ENCODE measurements at places on chromosomes 5 and 9. TPM values are rescaled to one million over a fixed set of nuclear protein-coding genes. Genes with fewer than 3 reads are reported as not detected.

DNA sequence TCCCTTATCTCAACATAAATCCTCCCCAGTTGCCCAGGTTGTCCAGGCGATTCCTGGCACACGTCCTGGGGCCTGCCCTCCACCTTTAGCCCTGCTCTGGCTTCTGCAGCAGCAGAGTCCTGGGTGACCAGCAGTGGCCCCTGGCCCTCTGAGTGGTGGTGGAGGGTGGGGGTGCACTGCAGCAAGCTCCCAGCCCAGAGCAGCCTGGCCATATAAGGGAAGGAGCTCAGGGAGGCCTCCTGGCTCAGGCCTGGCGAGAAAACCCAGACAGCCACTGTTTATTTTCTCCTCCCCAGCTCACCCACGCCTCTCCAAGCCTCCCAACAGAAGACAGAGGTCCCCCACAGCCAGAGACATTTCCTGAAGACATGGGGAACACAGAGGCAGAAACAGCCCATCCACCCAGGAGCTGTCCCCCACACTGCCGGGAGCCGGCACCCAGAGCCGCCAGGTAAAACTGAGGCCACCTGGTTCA, 44.7 kb upstream of the IL17B start:
- DNase-seq: no peak

DNA sequence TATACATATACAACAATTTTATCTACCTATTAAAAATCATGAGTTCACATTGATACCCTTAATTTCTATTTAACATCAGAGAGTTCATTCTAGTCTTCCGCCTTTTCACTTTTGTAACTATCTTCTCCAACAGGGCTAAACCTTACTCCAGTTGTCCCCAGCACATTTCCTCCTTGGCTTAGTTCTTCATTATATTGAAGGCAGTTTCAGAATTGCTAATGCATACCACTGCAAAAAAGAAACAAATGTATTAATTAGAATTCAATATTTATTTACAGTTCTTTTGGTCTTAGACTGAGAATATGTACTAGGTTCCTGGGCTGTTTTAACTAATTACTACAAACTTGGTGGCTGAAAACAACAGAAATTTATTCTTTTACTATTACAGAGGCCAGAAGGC, 132.5 kb downstream of the WDR70 start:
- no peak for DNase-seq

GRCh38 chr5:10679336-10679988, 81.6 kb downstream of the DAP start:
- DNase-seq: no peak

- DNase-seq: no peak
Observed at GRCh38 chr5:80608731-80609130, 38.7 kb upstream of the ANKRD34B start.

DNA sequence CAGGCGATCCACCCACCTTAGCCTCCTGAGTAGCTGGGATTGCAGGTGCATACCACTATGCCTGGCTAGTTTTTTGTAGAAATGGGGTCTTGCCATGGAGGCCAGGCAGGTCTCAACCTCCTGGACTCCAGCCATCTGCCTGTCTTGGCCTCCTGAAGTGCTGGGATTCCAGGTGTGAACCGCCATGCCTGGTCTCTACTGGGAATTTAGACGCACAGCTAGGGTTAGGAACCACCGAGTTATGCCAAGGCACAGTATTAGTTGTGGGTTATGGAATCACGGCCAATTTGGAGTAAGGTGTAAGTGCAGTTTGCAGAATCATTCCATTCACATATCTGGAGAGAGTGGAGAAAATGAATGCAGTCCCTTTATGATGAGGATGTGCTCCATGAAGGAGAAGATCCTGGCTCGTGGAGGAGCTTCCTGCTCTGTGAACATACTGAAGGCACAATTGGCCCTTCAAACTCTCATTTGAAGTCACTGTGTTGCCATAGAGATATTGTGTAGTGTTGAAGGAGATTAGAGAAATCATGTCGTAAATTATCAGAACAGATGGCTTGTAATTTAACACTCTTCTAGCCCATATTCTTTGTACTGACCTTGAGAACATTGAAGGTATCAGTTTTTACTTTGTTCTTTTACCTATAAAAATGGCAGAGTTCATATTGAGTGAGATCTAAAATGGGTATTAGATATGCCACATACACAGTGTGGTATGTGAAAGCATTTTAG, 18.8 kb downstream of the TRIO start:
- DNase-seq: no peak

DNA sequence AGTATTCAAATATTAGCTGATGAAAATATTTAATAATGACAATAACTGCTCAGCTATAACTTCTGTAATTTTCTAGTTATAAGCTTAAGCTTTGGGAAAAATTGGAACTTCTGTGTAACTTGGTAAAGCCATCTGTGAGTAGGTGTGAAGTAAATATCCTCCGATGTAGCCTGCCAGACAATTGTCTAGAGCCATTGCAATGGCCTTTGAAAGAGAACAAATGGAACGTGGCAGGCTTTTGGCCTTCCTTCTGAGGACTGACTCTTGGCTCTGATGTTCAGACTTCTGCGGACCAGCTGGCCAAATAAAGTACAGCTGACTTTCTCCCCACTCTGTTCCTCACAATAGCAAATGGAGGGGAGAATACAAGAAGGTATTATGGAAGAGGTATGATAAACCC, 203.4 kb upstream of the NMUR2 start:
- DNase-seq: no peak

- no peak for DNase-seq
Observed at GRCh38 chr5:150219142-150219541, 29.3 kb downstream of the SLC6A7 start.

- no peak for DNase-seq
Observed at GRCh38 chr9:135703726-135704125, 1.7 kb downstream of the KCNT1 start.

DNA sequence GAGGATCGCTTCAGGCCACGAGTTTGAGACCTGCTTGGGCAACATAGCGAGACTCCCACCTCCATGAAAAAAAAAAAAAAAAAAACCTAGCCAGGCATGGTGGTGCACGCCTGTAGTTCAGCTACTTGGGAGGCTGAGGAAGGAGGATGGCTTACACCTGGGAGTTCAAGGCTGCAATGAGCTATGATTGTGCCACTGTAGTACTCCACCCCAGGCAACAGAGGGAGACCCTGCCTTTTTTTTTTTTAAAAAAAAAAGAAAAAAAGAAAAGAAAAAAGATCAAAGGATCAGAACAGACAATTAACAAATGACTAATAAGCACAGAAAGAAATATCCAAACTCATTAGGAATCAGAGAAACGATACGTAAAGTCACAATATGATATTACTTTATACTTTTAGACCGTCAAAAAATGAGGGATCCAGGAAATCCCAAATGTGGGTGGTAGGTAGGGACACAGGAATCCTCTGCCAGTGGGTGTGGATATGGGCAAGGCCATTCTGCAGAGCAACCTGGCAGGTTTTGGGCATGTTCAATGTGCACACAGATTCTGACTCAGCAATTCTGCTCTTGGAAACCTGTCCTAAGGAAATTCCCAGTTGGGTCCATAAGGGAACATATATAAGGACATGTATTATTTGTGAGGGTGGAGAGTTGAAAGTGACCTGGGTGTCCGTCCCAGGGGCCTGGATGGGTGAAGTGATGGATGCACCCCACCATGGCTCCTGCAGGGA, 144.7 kb upstream of the TBC1D2 start:
- DNase-seq: no peak

- no peak for DNase-seq
Observed at GRCh38 chr9:4793459-4794395, 983 bp downstream of the RCL1 start.

DNA sequence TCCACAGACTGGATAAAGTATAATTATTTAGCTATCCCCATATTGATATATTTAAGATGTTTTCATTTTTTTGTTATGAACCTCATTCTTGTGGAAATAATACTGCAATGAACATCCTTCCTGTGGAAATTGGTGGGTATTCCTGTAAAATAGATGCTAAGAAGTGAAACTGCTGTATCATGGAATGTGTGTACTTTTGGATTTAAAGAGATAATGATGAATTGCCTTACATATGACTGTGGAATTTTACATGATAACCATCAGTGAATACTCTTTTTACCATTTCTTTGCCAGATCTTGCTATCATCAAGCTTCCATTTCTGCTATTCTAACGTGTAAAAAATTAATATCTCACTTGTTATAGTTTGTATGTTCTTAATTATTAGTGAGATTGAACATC, 847.9 kb downstream of the EFNA5 start:
- no peak for DNase-seq

GRCh38 chr5:170623576-170624181, 119.9 kb downstream of the KCNIP1 start:
- no peak for DNase-seq

DNA sequence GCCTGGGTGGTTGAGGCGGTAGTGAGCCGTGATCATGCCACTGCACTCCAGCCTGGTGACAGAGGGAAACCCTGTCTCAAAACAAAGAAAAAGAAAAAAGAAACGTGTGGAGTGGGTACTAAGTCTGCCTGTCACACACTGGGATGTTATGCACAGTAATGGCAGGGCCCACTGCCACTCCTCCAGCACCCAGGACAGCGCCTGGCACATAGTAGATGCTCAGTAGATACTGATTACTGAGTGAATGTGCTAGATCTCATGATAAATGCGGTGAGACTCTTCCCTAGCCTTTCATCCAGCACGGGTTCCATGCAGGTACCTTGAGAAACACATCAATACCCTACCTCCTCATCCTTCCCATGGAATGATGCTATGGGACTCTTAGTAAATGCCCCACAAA, 87.4 kb upstream of the HSPA9 start:
- peak; percentile 45 for DNase-seq

DNA sequence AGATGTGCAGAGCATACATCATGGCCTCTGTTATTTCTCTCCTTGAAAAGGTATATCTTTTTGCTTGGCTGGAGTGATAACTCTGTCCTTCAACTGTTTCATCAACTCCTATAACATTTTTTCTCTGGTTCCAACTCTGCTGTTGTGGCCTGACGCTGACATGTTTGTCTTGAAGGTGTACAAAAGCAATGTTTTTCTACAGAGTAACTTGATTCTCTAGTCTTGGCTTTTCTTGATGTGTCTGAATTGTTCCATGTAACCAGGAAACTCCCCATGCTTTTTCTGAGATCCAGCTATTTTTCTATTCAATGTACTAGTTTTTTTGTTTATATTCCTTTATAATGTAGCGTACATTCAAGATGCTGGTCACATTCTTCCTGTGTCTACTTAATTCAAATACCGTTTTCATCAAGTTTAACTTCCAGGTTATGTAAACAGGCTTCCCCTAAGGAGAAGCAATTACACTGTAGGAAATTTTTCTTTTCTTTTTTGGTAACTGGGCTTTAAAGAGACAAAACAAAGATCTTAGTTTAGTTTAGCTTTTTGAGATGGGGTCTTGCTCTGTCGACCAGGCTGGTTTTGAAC, 6.7 kb upstream of the CPLANE1 start:
- DNase-seq: no peak

The EXOSC2 gene
- total RNA-seq: 30.4 TPM

The LSM11 gene
- total RNA-seq: 5.2 TPM

The GRXCR2 gene
- not detected for total RNA-seq

The WDR70 gene
- total RNA-seq: 25.1 TPM

The QRFP gene
- not detected for total RNA-seq

The SLC36A2 gene
- total RNA-seq: not detected

The SLC4A9 gene
- total RNA-seq: 0.56 TPM

The KLHL3 gene
- total RNA-seq: 1.9 TPM

All from suprapubic skin (tissue), 4 donors.